ENCODE measurements at places on chromosomes 11 and 22.

DNA sequence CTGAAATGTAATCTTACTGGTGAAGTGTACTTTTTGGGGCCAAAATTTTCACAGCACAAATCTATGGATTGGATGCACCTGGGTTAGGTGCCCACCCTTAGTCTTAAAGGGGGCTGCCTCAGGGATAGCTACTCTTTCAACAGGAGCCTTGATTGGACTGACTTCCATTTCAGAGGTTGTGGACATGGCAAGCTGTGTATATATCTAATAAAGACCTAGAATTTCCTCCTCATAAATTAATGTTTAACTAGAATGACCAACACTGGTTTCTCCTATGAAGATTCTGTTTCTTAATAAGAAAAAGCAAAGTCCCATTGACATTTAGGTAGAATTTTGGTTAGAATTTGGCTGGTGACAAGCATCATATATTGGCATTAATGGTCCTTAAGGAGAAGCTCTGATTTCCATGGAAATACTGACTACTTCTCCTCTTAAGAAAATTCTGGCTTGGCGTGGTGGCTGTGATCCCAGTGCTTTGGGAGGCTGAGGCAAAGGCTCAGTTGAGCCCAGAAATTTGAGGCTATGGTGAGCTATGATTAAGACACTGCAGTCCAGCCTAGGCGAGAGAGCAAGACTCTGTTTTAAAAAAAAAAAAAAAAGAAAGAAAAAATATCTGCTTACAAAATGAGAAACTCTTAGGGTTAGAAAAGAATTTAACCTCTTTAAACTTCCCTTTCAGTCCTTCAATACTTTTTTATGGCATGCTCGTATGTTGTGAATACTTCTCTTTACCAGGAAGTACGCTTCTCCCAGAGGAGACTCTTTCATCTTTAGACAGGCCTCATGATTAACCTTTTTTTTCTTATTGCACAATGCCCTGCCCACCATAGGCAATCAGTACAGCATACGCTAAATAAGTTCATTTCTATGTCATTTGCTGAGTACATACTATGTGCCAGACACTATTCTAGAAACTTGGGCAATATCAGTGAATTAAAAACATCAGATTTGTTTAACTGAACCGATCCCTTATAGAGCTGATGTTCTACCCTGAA lies 77.2 kb downstream of the PRR5L start:
- no peak for DNase-seq

GRCh38 chr11:82986446-82986845 lies 84.9 kb downstream of the DDIAS start:
- DNase-seq = no peak

- no peak for DNase-seq
These were observed 47.0 kb upstream of the ADORA2A start for GRCh38 chr22:24380220-24380904.

DNA sequence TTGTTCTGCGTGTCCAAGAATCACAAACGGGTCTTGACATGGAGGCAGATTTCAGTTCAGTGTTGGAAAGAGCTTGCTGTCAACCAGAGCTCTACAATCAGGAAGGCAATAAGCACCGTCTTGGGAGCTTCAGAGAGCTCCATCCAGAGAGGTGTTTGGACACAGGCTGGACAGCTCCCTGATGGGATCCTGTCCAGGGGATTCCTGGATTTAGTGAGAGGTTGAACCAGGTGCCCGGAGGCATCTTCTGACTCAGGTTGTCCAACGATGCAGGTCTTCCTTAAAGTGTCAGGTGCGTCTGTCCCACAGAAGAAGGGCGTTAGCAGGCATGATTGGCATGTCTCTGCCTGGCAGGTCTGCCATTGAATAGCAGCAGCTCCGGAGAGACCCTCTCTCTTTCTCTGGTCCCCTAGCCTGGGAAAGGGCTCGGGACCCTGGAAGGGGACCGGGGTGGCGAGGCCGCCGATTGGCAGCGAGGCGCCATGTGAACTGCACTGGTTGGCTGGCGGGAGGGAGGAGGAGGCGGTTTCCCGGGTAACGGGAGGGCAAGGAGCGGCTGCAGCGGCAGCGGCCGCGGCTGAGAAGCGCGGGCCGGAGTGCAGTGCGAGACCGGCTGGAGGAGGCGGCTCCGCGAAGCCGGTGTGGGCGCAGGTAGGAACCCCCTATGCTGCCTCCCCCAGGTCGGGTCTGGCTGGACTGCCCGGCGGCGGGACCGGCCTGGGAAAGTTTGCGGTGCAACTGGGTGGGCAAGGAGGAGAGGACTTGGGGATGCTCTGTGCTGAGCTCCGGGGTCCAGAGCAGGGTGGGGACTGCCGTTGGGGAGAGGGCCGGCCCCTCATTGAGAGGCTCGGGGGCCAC lies 104.1 kb upstream of the E2F8 start:
- DNase-seq = no peak

GRCh38 chr11:125176866-125177265 lies 12.3 kb downstream of the PKNOX2 start:
- no peak for DNase-seq

DNA sequence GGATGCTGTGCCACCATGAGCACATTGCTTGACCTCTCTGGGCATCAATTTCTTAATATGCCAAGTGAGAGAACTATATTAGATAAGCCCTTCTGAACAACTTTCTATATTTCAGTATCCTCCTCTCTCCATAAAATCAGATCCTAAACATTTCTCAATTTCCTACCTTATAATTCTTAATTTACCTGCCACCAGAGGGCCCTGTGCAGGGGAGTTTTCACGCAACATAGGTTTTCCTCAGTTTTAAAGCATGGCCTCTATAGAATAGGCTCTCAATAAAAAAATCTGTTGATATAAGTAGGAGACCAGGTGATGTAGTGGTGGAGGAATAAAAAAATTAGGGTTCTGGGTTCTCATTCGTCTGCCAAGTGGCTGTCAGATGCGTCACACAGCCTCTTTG lies 83.7 kb upstream of the DBX1 start:
- DNase-seq = no peak

GRCh38 chr11:113240389-113240788 lies 74.0 kb upstream of the TTC12 start:
- no peak for DNase-seq

DNA sequence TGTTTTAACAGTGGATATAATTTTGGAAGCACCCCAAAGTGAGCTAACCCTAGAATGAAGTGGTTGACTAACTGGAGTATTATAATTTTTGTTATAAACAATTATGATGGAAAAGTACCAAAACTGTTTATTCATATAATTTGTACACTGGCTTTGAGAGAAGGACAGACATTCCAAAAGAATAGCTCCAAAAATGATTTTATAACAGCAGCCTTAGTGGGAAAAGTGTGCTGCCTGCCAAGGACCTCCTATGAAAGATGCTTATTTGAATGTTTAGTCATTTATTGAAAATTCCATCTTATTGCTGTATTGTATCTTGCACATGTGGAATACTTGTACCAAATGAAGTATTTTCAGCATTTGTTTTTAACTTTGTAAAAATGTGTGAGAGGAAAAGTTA lies 169.8 kb downstream of the GUCY1A2 start:
- DNase-seq = no peak

GRCh38 chr22:43600265-43600664 lies 188.5 kb downstream of the MPPED1 start:
- DNase-seq = no peak
